ENCODE measurements at places on chromosomes 1 and 21.

- DNase-seq: no peak
These were observed 11.4 kb upstream of the ZNF669 start for GRCh38 chr1:247115545-247115944.

- no peak for DNase-seq
These were observed 22.2 kb downstream of the TSHB start for GRCh38 chr1:115051850-115052249.

DNA sequence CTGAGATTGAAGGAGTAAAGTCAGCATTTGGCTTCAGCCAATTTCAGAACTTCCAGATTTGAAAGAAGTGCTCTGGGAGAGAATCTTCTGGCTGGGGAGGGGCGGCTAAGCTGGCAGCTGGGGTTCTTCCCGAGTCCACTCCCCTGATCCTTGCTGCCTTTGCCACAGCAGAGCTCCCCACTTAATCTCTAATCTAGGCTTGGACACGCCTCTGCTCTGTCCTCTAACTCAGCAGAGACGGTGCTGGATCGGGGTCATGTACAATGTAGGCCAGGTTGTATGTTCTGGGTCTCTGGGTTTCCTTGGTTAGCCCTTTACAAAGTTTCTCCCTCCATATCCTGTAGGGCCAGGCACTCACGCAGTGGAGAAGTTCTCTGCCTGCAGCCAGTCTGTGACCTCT lies 10.1 kb upstream of the GSTM3 start:
- DNase-seq: no peak

GRCh38 chr1:228884196-228884595 lies 148.9 kb downstream of the RHOU start:
- no peak for DNase-seq

GRCh38 chr1:3892748-3893147 lies 7.3 kb downstream of the C1orf174 start:
- no peak for DNase-seq

GRCh38 chr1:231600458-231600976 lies 26.1 kb upstream of the DISC1 start:
- DNase-seq: peak; percentile 30

DNA sequence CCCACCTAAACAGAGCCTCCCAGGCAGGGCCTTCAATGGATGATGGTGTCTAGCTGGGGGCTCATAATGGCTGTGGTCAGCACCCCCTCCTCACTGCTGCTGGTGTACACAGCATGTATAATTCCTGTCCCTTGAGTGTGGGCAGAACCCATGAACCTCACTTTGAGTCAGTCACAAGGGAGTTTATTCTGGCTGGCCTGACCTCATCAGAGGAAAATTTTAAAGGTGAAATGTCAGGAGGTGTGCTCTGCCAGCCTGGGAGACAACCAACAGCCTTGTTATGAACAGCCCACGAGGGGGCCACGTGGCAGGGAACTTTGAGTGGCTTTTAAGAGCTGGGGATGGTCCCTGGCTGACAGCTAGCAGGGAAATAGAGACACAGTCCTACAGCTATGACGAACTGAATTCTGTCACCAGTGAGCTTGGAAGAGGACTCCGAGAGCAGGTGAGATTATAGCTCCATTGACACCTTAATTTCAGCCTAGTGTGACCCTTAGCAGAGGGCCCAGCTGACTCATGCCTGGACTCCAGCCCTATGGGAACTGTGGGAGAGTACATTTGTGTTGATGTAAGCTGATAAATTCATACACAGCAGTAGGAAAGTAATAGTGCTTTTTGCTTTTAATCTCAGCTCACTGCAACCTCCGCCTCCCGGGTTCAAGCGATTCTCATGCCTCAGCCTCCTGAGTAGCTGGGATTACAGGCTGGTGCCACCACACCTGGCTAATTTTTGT lies 73.5 kb upstream of the RUNX3 start:
- DNase-seq: no peak

DNA sequence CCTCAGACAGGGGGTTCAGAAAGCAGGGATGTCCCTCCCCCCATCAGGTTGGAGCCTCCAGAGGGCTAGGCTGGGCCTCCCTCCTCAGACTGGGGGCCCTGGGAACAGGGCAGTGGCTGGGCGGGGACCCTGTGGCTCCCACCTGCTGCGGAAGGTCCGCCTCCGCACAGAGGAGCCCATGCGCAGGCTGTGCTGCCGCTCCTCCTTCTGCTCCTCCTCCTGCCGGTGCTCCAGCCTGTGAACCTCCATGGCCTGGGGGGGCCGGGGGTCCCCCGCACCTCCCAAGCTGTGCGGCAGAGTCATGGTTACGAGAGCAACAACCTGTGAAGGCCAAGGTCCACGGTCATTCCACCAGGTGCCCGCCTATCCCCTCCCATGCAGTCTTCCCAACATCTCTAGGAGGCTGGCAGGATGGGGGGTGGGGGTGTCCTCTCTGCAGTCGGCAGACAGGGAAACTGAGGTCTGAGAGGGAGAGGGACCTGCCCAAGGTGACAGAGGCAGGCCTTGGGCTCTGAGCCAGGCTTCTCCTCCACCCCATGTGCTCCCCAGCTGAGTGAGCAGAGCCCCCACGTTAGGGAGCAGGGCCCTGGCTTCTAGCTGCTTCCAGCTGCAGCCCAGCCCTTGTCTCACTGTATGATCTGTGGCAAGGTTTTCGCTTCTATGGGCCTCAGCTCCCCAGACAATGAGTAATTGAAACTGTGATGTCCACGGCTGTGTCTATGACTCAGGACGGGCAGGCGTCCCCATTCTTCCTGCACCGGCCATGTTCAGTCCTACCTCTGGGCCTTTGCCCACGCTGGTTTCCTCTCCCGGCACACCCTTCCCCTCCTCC lies 3.4 kb downstream of the MYOM3 start:
- DNase-seq: no peak

GRCh38 chr1:157653494-157653873 lies 47.1 kb downstream of the FCRL3 start:
- DNase-seq: no peak

DNA sequence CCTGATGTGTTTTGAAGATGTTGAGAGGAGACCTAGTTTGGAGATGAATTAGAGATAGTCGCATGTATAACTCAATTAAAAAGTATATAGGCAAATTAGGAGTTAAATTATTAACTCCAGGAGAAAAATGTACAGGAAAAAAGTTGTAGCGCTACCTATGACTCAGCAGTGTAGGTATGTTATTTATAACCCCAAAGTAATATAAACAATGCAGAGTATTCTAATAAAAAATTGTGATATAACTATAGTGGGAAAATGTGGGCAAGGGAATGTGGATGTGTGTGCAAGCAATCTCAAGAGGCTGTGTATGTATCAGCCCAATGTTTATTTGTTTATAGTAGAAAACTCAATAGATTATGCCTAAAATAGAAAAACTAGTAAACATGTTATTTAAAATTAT lies 144.5 kb downstream of the BRINP2 start:
- DNase-seq: no peak

- no peak for DNase-seq
These were observed 6.5 kb upstream of the PDXK start for GRCh38 chr21:43712268-43712942.

- no peak for DNase-seq
These were observed 47.8 kb downstream of the VCAM1 start for GRCh38 chr1:100767176-100767890.

- no peak for DNase-seq
These were observed 1.0 kb downstream of the ALDH4A1 start for GRCh38 chr1:18901147-18901951.

GRCh38 chr1:4794020-4794780 lies 139.8 kb downstream of the AJAP1 start:
- no peak for DNase-seq

- no peak for DNase-seq
These were observed 45.2 kb upstream of the LYST start for GRCh38 chr1:235911876-235912275.

DNA sequence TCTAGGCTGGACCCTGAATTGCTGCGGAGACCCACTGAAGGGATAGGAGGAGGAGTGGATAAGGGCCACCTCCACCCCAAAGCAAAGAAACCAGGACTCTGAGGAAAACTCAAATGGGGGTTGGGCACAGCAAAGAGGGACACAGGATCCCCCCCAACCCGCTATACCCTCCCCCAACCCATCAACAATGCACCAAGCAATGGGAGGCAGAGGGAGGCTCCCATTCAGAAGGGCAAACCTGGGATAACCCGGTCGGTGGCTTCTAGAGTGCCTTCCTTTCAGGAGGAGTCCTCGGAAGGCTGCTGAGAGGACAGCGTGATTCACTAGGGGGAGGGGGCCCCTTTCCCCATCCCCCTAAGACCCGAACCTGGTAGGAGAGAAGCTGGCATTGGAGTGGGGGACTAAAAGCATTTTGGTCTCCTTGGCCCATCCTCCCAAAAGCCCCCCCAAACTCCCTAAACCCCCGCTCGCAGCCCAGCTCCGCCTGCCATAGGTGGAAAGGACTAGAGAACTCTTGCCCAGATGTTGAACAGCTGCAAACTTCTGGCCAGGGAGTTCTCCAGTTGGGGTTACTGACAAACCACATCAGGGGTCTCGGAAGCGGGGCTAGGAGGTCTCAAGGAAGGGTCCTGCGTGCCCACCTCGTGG lies 1.3 kb downstream of the MEF2D start:
- DNase-seq: no peak

- no peak for DNase-seq
These were observed 392.3 kb upstream of the ADAMTS5 start for GRCh38 chr21:27359141-27359540.

DNA sequence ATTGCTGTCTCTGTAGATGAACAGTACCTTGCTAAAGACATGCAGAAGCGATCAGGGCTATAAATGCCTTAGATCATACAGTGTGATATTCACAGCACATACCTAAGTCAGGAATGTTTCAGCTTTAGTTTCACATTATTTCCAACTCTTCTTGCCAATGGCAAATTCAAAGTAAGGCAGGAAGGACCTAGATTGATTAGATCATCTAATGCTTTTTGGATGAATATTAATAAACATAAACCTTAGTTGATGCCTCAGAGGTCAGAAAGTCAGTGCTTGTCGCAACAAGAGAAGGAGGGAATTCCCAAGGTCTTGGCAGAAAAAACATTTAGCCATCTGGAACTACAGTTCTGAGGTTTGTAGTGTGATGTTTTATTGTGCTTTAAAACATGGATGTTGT lies 122.3 kb downstream of the TNFSF18 start:
- no peak for DNase-seq
